ENCODE measurements at places on chromosomes 3 and 15. TPM values are rescaled to one million over a fixed set of nuclear protein-coding genes. Genes with fewer than 3 reads are reported as not detected.

Gene IL17RD
- 0.92 TPM for total RNA-seq

DNA sequence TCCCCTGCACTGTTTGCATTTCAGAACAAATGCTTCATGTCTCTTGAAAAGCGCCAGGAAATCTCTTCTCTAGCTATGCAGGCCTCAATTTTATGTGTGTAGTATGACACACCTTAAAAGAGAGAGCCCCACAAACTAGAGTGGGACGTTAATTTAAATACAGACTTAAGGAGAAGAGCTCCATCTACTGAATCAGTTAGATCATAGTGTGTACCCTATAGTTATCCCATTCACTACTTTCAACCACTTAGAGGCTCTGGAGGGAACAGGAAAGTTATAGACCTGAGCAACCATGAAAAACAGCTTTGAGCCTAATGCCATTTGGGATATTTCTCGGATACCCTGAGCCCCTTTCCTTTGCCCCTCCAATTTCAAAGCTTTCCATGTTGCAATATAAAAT is 153.7 kb downstream of the TIGIT start:
- DNase-seq: peak; percentile 67

DNA sequence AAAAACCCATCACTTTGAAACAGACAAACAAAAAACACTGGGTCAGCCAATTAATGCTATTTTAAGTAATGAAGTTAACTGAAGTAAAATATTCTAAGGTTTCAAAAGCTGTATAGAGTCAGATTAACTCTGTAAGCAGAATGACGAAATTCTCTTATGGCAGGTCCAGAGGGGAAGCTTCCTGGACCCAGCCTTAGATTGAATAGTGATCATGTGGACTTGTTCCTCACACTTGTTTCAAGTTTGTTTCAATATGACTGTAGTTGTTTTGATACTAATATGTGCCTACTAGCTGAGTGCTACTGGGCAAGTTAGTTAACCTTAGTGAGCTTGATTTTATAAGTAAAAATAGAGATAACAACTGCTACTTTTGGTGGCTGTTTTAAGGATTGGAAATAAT is 32.6 kb downstream of the PLS1 start:
- DNase-seq: no peak

Gene PLA2G4B
- total RNA-seq: 1.2 TPM

Gene FOXL2NB
- total RNA-seq: 2.9 TPM

DNA sequence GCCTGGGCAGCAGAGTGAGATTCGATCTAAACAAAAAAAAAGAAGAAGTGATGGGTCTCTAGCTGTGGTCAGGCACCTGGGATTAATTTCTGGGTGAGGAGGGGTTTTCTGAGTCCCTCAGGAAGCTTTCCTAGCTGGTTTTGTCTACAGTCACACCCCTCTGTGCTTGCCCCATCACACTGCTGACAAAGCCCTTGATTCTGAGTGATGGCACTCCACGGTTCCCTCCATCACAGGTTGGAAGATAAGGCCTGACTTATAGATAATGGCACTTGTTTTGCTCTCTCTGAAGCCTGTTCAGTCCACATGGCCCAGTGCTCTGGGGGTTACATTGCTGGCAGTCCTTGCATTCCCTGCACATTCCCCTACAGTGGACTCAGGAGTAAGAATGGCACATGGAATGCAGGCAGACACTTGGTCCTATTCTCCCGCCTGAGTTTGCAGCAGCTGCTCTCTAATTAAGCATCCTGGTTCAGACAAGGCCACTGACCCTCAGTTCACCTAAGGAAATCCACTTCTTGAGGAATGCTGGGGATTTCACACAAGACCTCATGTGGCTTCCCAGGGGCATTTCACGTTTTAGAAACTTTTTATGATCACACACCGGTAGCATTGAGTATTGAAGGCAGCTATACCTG is 81.0 kb upstream of the NMNAT3 start:
- DNase-seq: peak; percentile 38
